ENCODE measurements at places on chromosomes 5 and 9.

GRCh38 chr9:133117271-133118178 is 3.5 kb downstream of the RALGDS start:
- H3K27ac ChIP-seq: no peak overlapping the region
- no peak overlapping the region for H3K4me3 ChIP-seq
- DNase-seq: no peak
- H3K27me3 ChIP-seq: no peaks in the 10 kb centered on the region
- H3K4me1 ChIP-seq: 0 out of 2 replicates have a peak, but pooled peaks cover 3% of the 10 kb centered on the region

DNA sequence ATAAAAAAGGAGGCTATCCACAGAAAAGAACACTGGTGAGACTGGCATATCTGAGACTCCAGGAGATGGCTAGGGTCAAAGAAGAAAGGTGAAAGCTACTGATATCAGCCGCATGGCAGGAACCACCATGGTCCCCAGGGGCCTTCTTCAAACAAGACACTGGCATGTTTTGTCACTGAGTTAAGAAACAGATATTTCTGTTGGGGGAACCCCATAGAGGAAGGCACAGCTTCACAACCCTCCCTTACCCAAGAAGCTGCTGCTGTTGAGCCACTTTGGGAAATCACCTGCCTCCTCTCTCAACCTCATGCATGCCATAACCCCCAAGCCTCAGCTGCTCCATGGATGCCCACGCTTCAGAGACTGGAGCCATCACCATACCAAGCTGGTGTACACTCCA is 13.3 kb upstream of the BTNL3 start:
- no peaks in the 10 kb centered on the region for H3K4me1 ChIP-seq
- no peaks in the 10 kb centered on the region for H3K27me3 ChIP-seq
- DNase-seq: no peak

- H3K27ac ChIP-seq: no peak overlapping the region
- no peaks in the 10 kb centered on the region for H3K27me3 ChIP-seq
- H3K4me3 ChIP-seq: no peak overlapping the region
- no peak for DNase-seq
- no peaks in the 10 kb centered on the region for H3K36me3 ChIP-seq
Measured at GRCh38 chr5:30804739-30805505, 388.6 kb upstream of the CDH6 start.

DNA sequence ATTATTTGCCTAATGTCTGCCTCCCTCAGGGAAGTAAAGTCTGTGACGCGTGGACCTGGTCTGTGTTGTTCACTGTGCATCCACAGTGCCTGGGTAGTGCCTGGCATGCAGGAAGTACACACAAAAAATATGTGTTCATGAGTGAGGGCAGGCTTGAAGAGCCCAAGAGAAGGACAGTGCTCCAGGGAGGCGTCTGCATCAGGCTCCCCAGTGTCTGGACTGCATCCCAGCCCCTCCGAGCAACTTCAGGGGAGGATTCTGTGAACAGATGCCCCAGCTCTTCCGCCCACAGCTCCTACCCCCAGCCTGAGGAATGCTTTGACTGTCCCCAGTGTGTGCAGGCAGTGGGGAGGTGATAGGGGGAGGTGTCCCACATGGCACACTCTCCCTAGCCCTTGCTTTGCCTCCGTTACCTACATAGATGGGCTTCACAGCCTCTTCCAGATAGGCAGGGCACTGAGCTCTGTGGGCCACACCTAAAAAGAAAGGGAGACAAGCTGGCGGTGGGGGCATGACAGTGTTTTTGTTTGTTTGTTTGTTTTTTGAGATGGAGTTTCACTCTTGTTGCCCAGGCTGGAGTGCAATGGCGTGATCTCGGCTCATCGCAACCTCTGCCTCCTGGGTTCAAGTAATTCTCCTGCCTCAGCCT is 25.4 kb downstream of the IRF1 start:
- no peaks in the 10 kb centered on the region for H3K36me3 ChIP-seq
- H3K4me1 ChIP-seq: peaks cover 84% of the 10 kb centered on the region
- H3K4me3 ChIP-seq: peak overlapping the region; percentile 10
- no peaks in the 10 kb centered on the region for H3K27me3 ChIP-seq

DNA sequence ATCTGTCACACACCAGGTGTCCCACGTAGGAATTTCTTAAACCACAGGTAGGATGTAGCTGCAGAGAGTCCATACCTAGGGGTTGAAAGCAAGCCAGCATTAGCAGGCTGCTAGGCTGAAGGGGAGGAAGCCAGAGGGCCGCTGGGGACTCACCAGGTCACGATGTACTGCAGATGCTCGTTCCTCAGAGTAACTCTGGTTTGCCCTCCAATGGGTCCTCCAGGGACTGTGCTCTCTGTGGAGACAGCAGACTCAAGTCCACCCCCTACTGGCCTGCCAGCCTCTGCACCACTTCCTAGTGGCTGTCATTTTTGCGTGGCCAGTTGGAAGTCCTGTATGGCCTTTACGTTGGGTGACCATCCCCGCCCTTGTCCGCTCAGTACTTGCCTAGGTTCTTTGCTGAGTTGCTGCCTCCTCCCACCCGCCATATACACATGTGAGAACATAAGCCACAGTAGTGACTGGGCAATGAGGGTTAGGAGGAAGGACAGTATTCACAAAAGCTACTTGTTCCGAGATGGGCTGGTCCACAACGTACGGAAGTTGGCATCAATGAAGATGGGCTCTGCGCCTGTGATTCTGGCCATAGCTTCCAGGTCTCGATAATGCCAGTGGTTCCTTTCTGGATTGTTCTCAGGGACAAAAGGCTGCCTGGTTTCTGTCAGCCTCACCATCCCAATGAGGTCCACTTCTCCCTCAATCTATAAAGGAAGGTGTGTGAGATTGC is 4.1 kb downstream of the RPL7A start:
- peak; percentile 66 for DNase-seq
- peaks cover 11% of the 10 kb centered on the region for H3K4me1 ChIP-seq
- H3K36me3 ChIP-seq: peaks cover 17% of the 10 kb centered on the region

GRCh38 chr5:178786859-178787499 is 56.5 kb upstream of the ZNF354A start:
- DNase-seq: no peak
- no peak overlapping the region for H3K4me3 ChIP-seq
- H3K27me3 ChIP-seq: no peaks in the 10 kb centered on the region
- H3K27ac ChIP-seq: no peak overlapping the region
- H3K36me3 ChIP-seq: no peaks in the 10 kb centered on the region
- H3K4me1 ChIP-seq: no peaks in the 10 kb centered on the region

DNA sequence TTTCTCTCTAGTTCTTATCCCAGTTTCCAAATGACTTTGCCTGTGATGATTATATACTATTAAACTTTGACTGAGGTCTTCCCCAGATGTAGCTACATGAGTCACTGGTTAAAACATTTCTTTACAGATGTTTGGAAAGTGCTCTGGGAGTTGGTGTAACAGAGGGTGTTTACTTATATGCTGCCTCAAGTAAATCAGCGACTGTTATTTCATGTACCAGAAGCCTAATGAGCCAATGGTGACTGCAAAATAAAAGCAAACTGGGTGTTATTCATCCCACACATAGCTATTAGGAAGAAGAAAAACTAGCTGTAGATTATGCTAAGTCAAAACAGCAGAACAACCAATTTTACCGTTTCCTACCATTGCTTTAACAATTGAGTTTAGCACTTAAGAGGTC is 929.7 kb upstream of the SEMA6A start:
- no peaks in the 10 kb centered on the region for H3K27me3 ChIP-seq
- H3K27ac ChIP-seq: no peak overlapping the region
- DNase-seq: no peak
- H3K4me3 ChIP-seq: no peak overlapping the region

DNA sequence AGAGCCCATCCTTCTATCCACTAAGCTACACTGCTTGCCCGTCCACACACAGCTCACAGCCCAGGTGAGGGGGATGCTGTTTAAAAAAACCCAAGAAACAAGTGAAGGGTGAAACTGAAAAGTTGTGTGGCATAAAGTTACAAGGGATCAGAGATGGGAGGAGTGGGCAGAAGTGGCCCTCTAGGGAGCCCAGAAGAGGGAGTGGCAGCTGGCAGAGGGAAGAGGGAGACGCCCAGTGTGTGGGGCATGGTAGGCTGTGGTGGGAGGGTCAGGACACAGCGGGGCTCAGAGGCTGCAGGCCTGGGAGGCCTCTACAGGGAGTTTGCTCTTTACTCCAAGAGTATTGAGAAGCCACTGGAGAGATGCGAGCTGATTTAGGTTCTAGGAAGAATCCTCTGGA is 30.1 kb upstream of the HRH2 start:
- no peaks in the 10 kb centered on the region for H3K36me3 ChIP-seq
- H3K4me3 ChIP-seq: no peak overlapping the region
- H3K27ac ChIP-seq: no peak overlapping the region
- no peaks in the 10 kb centered on the region for H3K27me3 ChIP-seq
- H3K4me1 ChIP-seq: no peaks in the 10 kb centered on the region

DNA sequence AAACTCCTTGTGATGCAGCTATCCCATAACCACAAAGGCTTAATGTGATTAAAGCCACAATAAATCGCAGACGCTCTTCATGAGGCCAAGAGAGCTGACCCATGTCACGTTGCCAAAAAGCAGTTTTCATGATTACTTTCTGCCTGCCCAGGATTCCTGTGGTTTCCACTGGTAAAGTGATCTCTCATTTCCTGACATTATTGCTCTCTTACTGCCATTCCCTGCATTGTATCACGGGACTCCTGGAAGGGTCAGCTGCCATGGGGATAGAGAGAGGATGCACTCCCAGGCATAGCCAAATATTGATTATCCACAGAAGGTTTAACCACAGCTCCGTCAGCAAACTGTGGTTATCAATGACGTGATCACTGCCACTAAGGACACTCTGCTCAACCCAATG is 103.8 kb upstream of the SLC1A3 start:
- no peak for DNase-seq
- no peaks in the 10 kb centered on the region for H3K4me1 ChIP-seq
- H3K27ac ChIP-seq: no peak overlapping the region

- no peak for DNase-seq
- H3K36me3 ChIP-seq: no peaks in the 10 kb centered on the region
- H3K27ac ChIP-seq: no peak overlapping the region
- no peak overlapping the region for H3K4me3 ChIP-seq
- no peaks in the 10 kb centered on the region for H3K4me1 ChIP-seq
- no peaks in the 10 kb centered on the region for H3K27me3 ChIP-seq
Measured at GRCh38 chr5:154368041-154368800, 77.6 kb upstream of the SAP30L start.

DNA sequence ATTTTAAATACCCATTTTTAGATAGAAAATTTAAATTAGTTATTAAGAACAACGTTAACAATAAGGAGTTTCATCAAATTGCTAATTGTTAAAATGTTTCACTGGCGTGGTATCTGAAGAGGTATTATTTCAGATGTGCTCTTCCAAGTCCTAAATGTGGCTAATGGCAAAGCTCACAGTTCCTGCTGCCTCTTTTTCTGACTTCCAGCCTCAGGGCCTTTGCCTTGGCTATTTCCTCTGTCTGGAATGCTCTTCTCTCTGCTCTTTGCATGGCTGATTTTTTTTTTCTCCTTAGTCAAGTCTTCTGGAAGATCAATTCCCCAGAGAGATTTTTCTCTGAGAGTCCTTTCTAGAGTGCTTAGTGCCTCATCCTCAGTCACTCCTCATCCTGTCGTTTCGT is 9.6 kb upstream of the SSBP2 start:
- H3K4me1 ChIP-seq: peaks cover 5% of the 10 kb centered on the region
- H3K27me3 ChIP-seq: no peaks in the 10 kb centered on the region
- no peak overlapping the region for H3K27ac ChIP-seq

GRCh38 chr5:169185626-169186025 is 115.3 kb downstream of the SLIT3 start:
- no peak for DNase-seq
- H3K4me1 ChIP-seq: no peaks in the 10 kb centered on the region
- H3K36me3 ChIP-seq: no peaks in the 10 kb centered on the region
- H3K4me3 ChIP-seq: no peak overlapping the region

DNA sequence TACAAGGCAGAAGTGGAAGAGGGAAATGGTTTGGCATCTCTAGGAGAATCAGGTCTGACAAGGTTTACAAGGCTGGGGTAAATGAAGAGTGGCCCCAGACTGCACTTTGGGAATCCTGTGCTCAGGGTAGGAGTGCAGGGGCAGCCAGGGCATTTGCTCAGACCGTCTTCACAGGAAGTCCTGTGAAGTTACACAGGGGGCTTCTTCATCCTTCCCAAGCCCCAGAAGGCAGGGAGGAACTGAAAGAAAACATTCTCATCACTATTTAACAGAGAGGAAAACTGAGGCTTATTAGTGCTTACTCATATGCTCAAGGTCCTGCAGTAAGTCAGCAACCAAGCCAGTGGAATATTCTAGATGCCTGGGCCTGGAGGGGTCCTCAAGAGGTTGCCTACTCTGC is 80.7 kb downstream of the NRG2 start:
- H3K27me3 ChIP-seq: no peaks in the 10 kb centered on the region
- 0 out of 2 replicates have a peak, but pooled peaks cover 5% of the 10 kb centered on the region for H3K4me1 ChIP-seq
- H3K27ac ChIP-seq: no peak overlapping the region
- no peak overlapping the region for H3K4me3 ChIP-seq
- no peaks in the 10 kb centered on the region for H3K36me3 ChIP-seq
- DNase-seq: no peak

DNA sequence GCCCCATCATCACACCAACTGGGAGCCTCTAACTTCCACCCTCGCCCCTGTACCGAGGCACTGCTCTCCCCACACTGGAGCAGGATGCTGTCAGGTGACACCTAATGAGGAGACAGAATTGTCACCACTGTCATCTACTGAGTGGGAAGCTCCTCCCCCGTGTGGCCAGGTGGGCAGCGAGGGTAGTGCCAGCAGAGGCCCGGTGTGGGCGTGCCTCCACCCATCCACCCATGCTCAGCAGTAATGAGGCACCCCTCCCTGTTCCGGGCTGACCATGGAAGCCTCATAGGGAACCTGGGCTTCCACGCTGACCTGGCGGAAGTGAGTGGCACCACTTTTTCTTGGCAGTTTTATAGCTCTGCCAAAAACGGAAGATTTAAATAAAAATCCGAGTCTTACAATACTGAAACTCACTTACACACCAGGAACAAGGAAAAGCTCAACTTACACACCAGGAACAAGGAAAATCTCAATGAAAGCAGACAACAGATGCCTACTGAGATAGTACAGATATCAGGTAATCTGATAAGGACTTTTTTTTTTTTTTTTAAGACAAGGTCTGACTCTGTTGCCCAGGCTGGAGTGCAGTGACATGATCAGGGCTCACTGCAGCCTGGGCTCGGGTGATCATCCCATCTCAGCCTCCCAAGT is 30.6 kb upstream of the ASS1 start:
- H3K4me1 ChIP-seq: no peaks in the 10 kb centered on the region
- no peaks in the 10 kb centered on the region for H3K36me3 ChIP-seq
- H3K27me3 ChIP-seq: peaks cover 99% of the 10 kb centered on the region
- H3K27ac ChIP-seq: no peak overlapping the region
- H3K4me3 ChIP-seq: no peak overlapping the region
- no peak for DNase-seq

- no peaks in the 10 kb centered on the region for H3K27me3 ChIP-seq
- no peak overlapping the region for H3K4me3 ChIP-seq
- DNase-seq: no peak
Measured at GRCh38 chr5:15929611-15930263, 249.9 kb downstream of the MARCHF11 start.

GRCh38 chr5:151028717-151029116 is 8.3 kb downstream of the GPX3 start:
- H3K27me3 ChIP-seq: no peaks in the 10 kb centered on the region
- no peak overlapping the region for H3K4me3 ChIP-seq
- no peak overlapping the region for H3K27ac ChIP-seq
- H3K4me1 ChIP-seq: no peaks in the 10 kb centered on the region

Data from MM.1S (cell line).